ENCODE measurements at places on chromosomes 1 and 21.

DNA sequence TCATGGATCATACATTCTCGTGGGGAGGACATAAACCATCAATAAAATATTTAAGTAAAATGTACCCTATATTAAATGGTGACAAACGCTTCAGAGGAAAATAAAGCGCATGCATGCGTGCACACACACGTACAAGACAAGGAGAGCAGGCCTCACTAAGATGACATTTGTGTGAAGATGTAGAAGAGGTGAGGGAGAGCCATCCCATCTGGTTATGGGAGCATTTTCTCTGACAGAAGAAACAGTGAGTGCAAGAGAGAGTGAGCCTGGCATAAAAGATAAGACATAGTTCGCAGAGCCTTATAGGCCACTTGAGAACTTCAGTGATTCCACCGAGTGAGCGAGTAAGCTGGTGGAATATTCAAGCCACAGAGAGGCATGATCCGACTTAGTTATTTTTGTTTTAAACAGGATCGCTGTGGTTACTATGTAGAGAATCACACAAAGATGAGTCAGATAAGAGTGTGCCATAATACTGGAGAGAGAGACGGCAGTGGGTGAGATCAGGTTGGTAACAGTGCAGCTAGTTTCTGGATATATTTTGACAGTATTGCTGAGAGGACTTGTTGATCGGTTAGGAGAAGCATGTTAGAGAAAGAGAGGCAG, 624.2 kb downstream of the PLPP3 start:
- DNase-seq: no peak

GRCh38 chr1:151037032-151037431, 646 bp downstream of the BNIPL start:
- DNase-seq: no peak

DNA sequence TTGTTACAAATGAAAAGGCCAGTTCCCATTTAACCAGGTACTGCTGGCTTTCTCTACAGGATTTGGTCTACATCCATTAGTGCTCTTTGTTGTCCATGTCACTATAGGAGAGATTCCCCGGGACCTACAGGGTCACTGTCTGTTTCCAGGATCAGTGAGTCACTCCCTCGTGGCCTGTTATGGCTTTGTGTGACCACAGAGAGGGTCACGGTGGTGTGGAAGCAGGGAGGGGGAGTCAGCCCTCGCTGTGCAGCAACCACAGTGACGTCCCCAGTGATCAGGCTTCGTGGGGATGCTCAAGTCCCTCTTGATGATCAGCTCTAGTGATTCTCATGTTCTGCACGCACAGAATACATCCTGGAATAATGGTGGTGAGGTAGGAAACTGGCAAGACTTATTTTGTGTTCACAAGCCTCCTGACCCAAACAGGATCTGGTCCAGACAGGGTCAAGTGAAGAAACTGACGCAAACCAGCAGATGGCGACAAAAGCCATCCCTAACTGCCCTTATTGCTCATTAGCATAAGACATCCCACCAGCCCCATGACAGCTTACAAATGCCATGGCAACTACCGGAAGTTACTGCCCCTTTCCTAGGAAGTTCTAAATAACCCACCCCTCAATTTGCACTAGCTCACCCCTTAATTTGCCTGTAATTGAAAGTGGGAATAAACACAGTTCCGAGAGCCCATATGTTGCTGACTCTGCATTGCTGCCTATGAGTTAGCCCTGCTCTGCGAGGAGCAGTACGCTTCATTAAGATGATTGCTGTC, 98.5 kb downstream of the DISC1 start:
- no peak for DNase-seq

DNA sequence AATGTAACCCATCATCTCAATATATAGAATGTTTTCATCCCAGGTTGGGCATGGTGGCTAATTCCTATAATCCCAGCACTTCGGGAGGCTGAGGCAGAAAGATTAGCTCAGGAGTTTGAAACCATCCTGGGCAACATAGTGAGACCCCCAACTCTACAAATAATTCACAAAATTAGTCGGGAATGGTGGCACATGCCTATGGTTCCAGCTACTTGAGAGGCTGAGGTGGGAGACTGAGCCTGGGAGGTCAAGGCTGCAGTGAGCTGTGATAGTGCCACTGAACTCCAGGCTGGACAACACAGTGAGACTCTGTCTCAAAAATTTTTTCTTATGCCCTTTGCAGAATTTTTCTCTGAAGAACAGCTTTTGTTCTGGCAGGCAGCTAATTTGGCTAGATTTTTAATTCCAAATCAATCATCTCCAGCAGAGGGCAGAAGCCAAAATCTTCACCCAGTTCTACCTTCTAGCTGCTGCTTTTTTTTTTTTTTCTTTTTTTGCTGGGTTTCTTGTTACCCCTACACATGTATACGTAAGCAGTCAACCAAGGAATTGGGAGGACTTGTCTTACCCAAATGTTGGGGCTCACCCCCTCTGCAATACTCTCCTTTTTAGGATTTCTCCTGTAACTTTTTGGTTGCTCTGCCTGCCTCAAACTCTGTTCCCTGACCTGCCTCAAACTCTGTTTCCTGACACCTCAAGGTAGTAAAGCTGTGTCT, 2.7 kb upstream of the RAD54L start:
- no peak for DNase-seq

DNA sequence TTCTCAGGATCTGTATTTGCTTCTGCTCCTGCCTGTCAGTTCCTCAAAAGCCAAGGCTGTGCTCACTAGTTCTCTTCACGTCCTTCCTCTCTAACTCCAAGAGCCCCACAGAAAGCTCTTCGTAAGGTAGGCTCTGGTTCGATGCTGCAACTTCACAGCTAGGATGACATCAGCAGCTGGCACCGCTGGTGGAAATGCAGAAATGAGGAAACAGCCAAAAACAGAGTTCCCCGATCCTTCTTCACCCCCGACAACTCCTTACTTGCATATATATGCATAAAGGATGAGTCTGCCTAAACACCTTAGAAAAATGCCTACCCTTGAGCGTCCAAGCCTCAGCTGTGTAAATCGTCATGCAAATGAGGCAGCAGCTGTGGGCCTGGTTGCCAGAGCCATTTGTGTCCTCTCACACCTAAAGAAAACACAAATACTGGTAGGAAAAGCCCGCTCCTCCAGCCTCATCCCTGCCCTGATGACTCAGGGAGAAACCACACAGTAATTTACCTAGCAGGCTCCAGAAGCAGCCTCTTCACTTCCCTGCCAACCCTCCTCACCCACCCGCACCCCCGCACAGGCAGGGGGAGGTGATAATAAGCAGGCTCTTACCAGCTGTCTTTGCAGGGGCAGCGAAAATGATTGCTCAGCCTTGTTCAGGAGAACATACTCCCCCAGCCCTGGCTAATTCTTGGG, 28.2 kb downstream of the BATF3 start:
- no peak for DNase-seq

DNA sequence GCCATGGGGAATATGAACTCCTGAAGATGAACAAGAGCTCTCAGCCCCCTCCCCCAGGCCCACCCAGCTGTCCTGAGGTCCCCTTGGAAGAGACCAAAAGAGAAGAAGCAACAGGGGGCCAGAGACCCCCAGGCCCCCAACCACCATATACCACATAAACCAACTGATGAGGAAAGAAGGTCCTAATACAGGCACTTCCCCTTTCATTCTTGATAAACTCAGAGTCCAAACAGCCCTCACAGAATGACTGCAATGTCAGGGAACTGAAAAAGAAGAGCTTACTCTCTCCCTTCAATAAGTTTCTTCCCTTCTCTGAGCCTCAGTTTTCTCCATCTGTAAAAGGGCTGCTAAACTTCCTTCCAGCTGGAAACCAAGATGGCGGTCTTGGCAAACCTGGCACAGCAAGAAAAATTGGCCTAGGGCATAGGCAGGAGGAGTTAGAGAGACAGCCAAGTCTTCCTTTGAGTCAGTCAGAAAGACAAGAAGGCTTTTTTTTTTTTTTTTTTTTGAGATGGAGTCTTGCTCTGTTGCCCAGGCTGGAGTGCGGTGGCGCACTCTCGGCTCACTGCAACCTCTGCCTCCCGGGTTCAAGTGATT, 90.5 kb downstream of the VWA5B1 start:
- DNase-seq: no peak

DNA sequence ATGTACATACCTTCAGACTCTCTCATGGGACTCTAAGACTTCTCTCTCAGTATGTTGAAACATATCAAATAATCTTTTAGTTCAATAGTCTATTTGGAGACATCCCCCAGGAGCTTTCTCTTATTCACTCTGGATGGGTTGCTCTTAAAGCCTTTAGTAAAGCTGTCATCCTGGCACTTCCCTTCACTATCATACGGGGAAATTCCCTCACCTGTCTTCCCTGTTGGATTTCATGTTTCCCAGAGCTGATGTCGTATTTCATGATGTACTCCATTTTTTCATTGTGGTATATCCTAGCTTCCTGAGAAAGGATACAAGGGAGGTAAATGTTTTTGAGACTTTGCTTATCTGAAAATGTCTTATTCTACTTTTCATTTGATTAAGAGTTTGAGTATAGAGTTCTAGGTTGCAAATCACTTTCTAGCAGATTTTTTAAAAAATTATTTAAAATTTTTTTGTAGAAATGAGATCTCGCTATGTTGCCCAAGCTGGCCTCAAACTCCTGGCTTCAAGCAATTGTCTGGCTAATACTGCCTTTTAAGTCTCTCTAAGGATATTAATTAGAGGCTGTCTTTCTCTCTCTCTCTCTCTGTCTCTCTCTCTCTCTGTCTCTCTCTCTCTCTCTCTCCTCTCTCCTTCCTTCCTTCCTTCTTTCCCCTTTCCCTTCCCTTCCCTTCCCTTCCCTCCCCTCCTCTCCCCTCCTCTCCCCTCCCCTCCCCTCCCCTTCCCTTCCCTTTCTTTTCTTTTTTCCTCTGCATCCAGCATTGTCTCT, 17.0 kb upstream of the MACF1 start:
- DNase-seq: no peak

DNA sequence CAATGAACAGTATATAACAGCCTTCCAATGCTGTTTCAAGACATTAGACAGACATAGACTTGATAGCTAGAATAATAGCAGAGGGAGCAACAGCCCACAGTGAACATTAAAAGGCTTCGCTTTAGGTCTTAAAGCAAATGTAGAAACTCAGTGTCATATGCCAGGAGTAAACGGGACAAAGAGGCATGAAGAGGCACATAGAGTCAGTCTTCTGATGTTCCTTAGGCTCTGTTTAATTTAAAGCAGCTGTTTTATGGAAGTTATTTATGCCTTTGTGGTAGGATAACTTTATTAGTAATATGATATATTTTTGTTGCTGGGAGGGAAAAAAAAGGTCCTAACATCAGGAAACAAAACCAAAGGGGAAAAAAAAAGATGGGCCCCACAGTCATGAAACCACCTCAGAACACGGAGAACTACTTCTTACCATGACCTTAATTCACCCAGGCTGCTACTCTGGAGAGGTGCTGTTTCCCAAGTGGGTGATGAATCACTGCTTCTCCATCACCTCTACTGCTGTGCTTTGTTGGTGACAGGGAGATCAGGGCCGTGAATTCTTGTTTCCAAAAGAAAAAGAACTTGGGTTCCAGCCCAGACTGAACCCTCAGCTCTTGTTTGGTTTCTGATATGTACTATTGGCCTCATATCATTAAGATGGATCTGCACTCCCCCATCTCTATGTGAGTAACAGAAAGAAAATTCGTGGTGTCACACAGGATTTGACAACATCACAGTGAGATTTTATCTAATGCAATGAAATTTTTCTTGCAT, 616.9 kb downstream of the KIF26B start:
- DNase-seq: no peak

DNA sequence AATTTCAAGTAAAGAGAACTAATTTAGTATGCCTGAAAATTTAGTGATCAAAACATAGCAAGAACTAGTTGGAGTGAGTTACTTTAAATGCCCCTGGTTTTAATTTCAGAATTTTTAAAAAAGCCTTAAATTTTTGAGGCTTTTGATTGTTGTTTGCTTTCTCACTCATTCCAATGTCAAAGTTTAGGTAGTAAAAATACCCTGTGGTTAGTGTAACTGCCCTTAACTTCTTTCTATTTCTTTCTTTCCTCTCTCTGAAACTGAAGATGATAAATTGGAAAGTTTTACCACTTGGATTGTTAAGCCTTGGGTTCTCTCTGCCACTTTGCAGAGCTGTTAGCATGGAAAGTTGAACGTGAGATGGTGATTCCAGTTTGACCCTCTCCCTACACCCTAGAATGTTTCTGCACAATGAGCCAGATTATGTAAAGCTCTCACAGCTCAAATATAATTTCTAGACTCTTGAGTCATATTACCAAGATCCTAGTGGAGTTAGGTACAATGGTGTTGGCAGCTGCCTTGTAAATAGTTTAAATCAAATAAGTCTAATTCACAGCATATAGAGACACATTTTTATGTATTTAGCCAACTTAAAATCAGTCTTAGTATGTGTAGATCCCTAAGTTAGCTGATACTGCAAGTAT, 192.4 kb upstream of the SGIP1 start:
- DNase-seq: no peak

Measured in stimulated activated CD4-positive, alpha-beta T cell treated with anti-CD3 and anti-CD28 coated beads, Interleukin-1b, Interleukin-23, amount 100 ng/mL, for 1 hour (primary cell).